Osteocyte (in vitro differentiated cells): ENCODE measurements at places on chromosomes 3 and 15.

GRCh38 chr3:69999140-70000027, at the start of gene SAMMSON:
Gene SAMMSON (plus strand): TSS chr3:69999733.
- DNase-seq: no peak

DNA sequence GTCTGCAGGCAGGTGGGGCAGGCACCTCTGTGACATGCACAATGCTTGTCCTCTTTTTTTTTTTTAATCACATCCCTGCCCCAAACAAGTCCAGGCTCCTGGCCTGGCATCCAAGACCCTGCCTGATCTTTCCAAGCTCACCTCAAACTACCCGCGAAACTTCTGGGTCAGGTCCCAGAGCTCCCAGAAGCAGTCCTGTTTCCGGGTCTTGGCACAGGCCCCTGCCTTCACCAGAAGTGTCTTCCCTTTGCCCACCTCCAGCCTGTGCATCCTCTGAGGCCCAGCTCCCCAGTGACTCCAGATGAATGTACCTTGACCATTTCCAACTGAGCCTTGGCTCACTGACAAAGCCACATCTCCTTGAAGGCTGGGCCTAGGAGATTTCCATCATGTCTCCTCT, 23.0 kb downstream of the PLA2G4E start:
- no peak for DNase-seq

DNA sequence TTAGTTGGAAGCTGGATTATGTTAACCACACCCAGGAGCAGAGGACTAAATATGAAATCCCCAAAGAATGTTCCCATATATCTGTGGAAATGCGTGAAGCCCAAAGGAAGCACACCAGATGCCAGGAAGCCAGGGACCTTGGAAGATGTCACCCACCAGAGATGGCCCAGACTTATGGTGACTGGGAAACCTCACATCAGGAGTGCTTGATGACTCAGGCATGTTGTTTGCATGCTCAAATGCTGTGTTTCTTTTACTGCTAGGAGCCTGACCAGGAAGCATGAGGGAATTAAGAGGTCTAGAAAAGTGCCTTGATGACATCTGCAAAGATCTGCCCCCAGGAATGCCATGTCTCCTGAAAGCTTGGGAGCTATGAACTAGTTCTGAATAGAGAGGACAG, 109.0 kb upstream of the SLC2A2 start:
- DNase-seq: no peak

DNA sequence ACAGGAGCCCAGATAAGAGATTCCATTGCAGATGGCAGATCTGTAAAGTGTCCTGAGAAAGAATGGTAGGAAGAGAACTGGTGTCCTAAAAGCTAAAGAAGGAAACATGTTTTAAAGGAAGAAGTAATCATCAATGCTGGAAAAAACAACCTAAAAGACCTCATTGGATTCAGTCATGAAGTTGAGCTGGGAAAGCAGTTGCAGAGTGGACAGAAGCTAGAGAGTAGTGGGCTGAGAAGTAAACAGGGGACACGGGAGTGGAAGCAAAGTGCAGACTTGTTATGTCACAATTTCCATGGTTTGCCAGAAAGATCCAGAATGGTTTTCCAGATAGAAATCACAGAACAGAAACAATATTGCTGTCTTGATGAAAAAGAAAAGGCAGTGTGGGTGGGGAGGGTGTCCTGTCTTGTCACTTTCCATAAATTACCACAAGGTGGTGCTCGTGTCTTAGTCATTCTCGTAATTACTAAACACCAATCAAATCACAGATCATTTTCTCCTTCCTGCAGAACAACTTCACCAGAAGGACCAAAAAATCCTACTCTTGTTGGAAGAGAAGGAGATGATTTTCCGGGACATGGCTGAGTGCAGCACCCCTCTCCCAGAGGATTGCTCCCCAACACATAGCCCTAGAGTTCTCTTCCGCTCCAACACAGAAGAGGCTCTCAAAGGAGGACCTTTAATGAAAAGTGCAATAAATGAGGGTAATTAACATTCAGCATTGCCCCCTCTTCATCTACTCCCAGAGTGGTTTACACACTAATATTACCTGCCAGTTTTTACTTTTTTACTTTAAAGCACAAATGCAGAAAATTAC, 64.5 kb downstream of the KLHL25 start:
- no peak for DNase-seq

GRCh38 chr3:38645601-38646000, 3.9 kb downstream of the SCN5A start:
- DNase-seq: peak; percentile 59

GRCh38 chr15:69060744-69061143, 46.2 kb downstream of the NOX5 start:
- DNase-seq: no peak

DNA sequence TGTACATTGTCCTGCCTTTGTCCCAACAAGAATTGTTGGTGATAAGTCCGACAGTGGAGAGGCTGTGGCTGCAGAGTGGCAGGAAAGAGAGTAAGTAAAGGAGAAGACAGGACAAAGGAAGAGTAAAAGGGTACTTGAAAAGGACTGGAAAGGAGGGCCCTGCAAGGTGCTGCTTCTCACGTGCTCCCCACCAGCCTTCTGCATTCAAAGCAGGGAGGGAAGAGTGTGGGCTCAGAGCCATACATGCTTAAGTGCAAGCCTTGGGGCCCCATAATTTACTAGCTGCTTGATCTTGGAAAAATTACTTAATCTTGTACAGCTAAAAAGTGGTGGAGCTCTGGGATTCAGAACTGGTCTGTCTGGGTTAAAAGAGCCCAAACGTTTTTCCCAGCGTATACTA, 29.9 kb downstream of the MME start:
- DNase-seq: no peak

DNA sequence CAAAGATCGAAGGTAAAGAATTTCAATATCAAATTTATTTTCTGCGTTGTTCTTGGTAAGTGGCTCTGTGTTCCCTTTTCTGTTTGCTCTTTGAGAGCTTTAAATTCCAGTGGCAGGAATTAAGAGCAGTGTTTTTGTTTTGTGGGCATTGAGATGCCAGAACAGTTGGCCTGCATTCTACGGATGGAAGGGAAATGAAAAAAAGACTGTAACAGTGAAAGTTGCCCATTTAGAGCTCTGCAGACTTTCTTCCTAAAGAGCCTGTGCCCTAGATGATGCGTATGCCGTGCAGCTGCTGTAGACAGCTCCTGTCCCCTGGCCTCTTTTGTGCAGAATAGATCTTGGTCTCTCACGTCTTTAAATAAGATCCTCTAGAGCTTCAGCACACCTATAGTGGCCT, 58.8 kb downstream of the KAT2B start:
- no peak for DNase-seq

DNA sequence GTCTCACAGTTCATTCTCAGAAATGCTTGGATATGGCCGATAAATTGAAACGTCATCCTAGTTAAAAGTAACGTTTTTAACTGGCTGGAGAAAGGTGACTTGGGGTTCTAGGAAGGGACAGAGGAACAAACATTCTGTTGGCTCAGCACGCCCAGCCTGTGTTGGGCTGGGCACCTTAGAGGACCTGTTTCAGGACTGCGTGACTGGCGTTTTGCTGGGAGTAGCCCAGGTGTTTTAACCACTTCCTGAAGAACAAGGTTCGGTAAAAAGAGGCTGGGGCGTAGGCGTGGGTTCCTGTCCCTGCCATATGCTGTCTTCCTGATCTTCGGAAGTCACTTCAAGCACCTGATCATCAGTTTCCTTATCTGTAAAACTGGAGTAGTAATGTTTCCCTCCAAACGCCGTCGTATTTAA, 1.1 kb upstream of the TLNRD1 start:
- no peak for DNase-seq

- DNase-seq: no peak
Observed at GRCh38 chr15:36734366-36734765, 154.9 kb downstream of the CDIN1 start.

DNA sequence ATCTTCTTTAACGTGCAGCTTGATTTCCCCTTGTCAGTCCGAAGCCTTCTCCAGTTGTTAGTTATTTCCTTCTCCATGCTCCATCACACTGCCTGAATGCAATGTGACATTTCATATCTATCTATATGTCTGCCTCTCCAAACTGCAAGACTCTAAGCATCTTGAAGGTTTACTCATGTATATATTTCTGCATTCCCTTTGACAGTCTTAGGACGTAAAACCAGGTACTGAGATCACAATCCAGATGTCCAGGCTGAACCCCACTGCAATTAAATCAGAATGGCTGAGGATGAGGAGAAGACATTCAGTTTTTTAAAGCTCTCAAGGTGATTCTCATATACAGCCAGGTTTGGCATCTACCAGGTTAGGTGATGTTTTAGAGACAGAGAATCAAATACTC, 6.1 kb upstream of the SATB1 start:
- no peak for DNase-seq

DNA sequence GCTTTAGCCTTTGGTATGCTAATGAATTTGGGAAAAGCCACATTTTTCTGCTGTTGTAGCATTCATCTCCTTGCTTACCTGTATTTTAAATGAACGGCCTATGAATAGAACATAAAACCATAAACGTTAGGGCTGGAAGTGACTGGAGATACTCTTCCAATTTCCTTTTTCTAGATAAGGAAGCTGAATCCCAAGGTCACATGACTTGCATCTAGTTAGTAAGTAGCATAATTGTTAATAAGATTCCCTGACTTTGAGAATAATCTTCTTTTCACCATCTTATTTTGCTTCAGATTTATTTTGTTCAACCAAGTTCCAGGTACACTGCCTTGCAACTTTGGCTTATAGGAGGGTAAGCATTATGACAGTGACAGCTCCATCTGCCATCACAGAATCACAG, 20.7 kb upstream of the EDEM1 start:
- no peak for DNase-seq

DNA sequence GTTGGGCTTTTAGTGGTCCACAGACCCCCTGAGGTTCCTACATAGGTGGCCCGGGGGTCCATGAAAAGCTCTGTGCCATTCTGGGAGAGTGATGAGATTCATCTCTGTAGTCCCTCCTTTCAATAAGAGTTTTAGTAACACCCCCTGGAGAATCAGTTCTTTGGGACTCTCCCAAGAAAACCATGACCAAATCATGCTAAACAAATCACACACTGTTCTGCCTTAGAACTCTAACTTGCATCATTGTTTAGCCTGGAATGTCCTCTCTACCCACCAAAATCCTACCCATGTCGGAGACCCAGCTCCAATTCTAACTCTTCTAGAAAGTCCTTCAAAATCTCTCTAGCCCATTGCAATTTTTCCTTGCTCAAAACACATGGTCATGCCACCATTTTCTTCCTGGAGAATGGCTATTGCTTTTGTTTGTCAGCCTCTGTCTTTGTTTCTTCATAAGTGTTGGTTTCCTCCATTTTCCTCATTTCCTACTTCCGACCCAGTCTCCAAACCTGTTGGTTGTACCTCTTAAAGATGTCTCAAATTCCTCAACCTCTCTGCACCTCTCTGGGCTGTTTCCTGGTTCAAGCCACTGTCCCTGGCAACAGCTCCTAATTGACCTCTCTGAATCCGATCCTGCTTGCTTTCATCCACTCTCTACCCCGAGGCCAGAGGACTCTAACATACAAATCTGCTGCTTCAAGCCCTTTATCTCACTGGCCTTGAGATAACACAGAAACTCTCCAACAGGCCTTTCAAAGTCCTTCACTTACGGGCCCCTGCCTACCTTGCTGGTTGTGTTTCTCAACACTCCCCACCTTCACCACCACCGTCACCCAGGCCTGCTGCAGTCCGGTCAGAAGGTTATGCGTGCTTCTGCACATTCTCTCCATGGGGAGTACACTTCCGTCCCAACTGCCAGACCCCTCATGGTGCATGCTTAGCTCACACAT, 23.7 kb downstream of the CYP19A1 start:
- DNase-seq: no peak

GRCh38 chr3:94413336-94414108, 350.7 kb downstream of the NSUN3 start:
- DNase-seq: no peak

- no peak for DNase-seq
Observed at GRCh38 chr3:150300388-150300787, 107.7 kb upstream of the TSC22D2 start.

GRCh38 chr3:27575499-27575898, 91.3 kb upstream of the SLC4A7 start:
- DNase-seq: no peak

GRCh38 chr15:33326908-33327307, 16.1 kb downstream of the RYR3 start:
- no peak for DNase-seq

GRCh38 chr3:31927811-31928210, 53.3 kb downstream of the OSBPL10 start:
- DNase-seq: no peak

GRCh38 chr3:182092662-182093262, 381.0 kb downstream of the SOX2 start:
- DNase-seq: no peak

GRCh38 chr3:143265501-143266070, 146.0 kb downstream of the CHST2 start:
- no peak for DNase-seq

DNA sequence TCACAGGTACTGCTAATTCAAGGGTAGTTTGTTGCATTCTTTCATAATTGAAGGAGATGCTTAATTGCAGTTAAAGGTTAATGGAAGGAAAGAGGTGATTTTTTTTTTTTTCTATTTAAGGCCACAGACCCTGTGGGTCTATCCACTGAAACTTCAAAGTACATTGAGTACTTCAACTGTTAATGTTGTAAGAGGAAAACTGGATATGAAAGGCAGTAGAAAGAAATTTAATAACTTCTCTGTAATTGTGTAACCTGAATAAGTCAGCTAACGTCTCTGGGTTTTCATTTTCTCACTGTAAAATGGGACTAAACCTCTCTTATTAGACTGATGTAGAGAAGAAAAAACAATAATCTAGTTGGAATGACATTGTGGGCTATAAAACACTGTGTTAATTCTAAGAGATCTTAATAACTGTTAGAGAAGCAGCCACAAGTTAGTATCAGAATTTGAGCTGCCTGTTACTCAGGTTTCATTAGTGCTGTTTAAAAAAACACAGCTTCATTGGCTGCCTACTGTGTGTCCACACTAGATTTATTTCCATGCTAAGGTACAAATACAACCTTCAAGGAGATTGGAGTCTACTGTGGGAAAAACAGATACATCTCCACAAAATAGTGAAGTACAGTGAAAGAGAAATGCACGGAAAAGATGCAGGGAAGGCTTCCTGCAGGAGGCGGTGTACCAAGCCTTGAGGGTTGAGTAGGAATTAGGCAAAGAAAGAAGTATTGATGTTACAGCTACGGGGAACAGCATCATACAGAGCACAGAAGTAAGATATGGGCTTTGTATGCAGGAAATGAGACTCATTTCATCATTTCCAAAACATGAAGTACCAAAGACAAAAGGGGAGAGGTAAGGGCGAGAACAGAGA, 483.6 kb downstream of the TAFA4 start:
- DNase-seq: no peak

GRCh38 chr3:107985496-107985895, 105.3 kb downstream of the CD47 start:
- no peak for DNase-seq
